ENCODE measurements at places on chromosomes 5 and 9.

GRCh38 chr5:53479590-53480415 lies 626 bp upstream of the FST start:
- DNase-seq, result no peak

GRCh38 chr5:60340326-60340725 lies 359.6 kb downstream of the DEPDC1B start:
- DNase-seq, result no peak

GRCh38 chr9:121286688-121286972 lies 18.7 kb downstream of the GSN start:
- no peak for DNase-seq

DNA sequence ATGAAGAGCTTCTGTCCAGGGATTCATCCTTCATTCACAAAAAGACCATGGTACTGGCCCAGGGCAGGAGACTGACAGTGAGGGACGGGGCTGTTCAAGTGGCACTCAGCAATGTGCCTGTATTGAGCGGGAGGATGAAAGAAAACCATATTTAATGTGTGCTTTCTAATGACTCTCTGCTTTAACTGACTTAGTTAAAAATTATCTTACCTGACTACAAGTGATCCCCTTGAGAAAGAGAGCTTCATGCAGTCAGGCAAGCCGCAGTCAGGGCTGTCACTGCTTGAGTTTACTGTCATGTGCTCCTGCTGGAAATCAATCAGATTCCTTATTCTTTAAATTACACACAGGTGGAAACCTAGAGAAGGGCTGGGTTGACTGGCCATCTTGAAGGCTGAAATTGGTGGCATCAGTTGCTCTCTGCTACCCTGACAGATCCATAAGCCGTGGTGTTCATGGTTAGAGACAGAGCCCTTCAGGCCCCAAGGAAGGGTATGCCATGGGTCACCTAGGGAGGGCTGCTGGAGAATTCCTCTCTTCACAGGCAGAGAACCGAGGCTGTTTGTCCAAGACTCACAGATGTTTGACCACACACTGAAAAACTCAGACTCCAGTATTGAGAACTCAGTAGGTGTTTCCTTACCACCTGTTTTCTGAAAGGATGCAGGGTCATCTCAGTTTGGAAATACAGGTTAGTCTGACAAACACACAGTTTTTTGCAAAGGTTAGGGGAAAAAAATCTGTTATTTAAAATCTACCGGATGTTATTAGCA lies 70.9 kb downstream of the TRIO start:
- DNase-seq, result no peak

GRCh38 chr9:71916834-71917534 lies 5.5 kb downstream of the C9orf85 start:
- no peak for DNase-seq

- DNase-seq, result peak; percentile 27
Measured at GRCh38 chr5:176365351-176366231, at the start of gene ARL10. TSS of gene ARL10 (plus strand) at chr5:176365487. CDS start at chr5:176365564, 77 bp downstream.

- no peak for DNase-seq
Measured at GRCh38 chr9:34689116-34689470, 2.0 kb downstream of the CCL19 start.

DNA sequence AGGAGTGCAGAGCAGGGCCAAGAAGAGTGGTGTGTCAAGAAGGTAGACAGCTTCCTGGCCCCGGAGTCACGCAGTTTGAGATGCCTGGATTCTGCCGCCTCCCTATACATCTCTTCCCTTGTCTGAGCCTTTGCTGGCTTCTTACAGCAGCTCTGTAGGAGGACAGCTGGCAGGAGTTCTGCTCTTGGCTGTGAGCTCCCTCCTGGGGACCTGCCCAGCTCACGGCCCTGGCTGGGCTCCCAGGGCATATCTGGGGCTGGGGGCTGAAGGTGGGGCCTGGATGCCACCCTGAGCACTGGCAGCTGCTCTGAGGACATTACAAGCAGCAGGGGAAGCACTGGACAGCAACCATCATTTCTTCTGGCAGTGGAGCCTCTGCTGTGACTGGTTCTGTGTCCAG lies 786 bp upstream of the TSSK1B start:
- no peak for DNase-seq

DNA sequence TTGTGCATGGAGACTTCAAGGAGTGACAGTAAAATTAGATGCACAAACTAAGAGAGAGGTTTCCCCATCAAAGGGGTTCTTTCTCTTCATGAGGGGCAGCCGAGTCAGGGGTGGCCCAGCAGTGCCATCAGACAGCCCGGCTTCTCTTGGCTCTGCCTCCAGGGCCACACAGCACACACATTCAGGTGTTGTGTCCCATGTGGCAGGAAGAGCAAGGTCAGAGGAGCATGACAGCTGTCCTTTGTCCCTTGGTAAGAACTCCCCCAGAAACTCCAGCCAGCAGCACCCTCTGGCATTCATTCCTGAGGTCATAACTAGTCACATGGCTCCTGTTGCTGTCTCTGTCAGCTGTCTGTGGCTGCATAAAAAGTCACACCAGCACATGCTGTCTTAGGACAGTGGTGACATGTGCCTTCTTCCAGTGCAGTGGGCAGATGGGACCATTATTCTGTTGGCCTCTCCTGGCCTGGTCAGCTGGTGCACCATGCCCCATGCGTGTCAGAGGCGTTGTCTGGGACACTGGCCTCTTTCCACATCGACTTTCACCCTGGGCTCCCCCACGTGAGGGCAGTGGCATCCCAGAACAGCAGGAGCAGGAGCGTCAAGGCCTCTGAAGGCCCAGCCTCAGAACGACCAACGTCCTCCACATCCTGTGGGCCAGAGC lies 78.4 kb upstream of the OTULINL start:
- no peak for DNase-seq

GRCh38 chr5:135880278-135880677 lies 15.4 kb downstream of the IL9 start:
- no peak for DNase-seq

GRCh38 chr5:91125916-91126315 lies 257.2 kb downstream of the ARRDC3 start:
- no peak for DNase-seq

- DNase-seq, result no peak
Measured at GRCh38 chr5:145947581-145947980, 11.2 kb downstream of the SH3RF2 start.

- no peak for DNase-seq
Measured at GRCh38 chr5:115939059-115939458, 23.2 kb upstream of the LVRN start.

- DNase-seq, result no peak
Measured at GRCh38 chr5:62547945-62548630, 30.5 kb upstream of the LRRC70 start.

GRCh38 chr5:127055880-127056653 lies 17.2 kb downstream of the C5orf63 start:
- no peak for DNase-seq

DNA sequence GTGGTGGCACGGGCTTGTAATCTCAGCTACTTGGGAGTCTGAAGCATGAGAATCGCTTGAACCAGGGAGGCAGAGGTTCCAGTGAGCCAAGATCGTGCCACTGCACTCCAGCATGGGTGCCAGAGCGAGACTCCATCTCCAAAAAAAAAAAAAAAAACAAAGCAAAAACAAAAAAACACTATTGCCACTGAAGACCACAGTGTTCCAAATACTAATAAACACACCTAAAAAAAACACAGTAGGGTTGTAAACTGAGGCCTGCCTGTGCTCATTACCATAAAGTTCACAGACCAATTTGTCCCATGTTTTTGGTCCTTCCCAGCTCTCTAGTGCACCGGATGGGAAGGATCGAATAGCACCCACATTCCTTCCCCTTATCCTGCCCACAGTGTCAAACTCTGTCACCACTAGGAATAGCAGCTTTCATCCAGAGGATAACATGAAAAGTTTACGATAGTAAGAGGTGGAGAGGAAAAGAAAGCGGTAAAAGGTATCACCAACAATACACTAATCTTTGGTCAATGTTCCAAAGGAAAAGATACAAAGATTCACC lies 49.2 kb downstream of the MYO10 start:
- DNase-seq, result no peak

- DNase-seq, result peak; percentile 0
Measured at GRCh38 chr9:111896942-111897600, 457 bp downstream of the UGCG start.

- no peak for DNase-seq
Measured at GRCh38 chr5:98308960-98309359, 464.5 kb upstream of the RGMB start.

DNA sequence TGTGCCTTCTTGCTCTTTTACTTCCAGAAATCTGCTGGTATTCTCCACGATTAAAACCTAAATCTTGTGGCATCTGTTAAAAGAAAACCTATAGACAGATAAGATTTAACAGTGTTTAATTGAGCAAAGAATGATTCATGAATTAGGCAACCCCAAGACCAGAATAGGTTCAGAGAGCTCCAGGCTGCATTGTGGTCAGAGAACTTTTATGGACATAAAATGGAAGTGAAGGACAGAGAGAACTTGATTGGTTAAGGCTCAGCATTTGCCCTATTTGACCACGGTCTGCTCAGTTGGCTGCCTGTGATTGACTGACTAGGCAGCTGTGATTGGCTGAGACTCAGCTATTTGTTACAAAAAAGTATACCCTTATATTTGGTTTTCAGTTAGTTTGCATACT lies 10.4 kb upstream of the SLC36A2 start:
- no peak for DNase-seq

DNA sequence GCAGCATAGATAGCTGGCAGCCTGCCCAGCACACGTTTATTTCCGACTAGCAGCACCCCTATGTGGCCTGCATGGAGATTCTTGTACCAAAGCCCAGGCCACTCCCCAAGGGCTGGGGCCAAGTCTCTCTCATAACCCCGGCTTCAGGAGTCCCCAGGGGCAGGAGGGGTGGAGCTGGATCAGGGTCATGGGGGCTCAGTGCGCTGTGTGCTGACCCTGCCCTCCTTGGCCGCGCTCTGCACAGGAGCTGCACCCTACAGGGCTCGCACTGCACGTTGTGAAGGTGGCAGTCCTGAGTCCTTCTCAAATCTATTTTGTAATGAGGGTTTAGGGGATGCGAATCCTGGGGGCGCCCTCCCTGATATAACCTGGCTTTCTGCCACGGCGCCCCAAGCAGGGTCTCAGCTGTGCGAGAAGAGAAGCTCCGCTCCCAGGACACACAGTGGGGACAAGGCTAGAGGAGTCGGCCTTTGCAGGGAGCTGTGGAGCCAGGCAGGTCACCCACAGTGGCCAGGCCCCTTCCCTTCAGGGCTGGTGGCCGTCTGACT lies 28.6 kb downstream of the NKD2 start:
- DNase-seq, result no peak

- DNase-seq, result no peak
Measured at GRCh38 chr5:370959-371810, 49.7 kb downstream of the AHRR start.

DNA sequence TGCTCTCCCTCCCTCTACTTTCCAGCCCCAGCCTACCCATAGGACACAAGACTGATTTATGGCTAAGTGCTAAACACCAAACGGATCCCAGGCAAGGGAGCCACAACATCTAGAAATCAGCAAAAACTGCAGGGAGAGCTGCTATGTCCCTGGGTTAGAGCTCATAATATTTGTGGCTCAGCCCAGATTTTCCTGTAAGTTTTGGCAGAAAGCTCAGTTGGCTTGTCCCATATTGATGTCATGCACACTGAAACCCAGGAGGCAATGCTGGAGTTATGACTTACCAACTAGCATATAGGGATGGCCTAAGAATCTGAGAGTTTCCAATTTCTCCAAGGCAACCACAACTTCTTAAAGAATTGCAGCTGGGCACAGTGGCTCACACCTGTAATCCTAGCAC lies 44.7 kb upstream of the MYOT start:
- no peak for DNase-seq

DNA sequence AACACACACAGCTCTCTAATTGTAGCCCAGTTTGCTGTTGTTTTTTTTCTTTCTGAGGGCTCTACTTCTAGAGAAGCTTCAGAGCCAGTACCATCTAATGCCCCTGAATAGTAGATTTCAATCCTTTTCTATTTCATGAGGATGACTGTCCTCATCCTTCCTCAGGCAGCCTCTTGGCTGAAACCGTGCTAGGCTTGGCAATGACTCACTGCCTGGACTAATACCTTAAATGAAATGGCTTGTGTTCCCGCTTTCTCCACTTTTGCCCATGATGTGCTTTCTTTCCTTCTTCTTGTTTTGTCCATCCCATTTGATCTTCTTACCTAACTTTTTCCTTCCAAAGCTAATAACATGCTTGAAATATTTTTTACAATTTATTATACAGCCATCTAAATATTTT lies 80.1 kb downstream of the ITGA1 start:
- no peak for DNase-seq

DNA sequence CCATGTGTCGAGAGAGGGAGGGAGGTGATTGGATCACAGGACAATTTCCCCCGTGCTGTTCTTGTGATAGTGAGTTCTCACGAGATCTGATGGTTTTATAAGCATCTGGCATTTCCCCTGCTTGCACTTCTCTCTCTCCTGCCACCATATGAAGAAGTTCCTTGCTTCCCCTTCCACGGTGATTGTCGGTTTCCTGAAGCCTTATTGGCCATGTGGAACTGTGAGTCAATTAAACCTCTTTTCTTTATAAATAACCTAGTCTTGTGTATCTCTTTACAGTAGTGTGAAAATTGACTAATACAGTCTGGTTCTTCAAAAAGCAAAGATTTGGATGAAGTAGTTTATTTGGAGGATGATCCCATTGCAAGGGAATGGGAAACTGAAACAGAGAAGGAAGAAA lies 11.3 kb upstream of the MIER3 start:
- DNase-seq, result no peak

- no peak for DNase-seq
Measured at GRCh38 chr9:123615381-123615780, 259.4 kb downstream of the CRB2 start.

GRCh38 chr5:39599721-39600431 lies 175.1 kb upstream of the DAB2 start:
- no peak for DNase-seq

GRCh38 chr5:42767491-42768105 lies 11.0 kb downstream of the CCDC152 start:
- DNase-seq, result no peak

DNA sequence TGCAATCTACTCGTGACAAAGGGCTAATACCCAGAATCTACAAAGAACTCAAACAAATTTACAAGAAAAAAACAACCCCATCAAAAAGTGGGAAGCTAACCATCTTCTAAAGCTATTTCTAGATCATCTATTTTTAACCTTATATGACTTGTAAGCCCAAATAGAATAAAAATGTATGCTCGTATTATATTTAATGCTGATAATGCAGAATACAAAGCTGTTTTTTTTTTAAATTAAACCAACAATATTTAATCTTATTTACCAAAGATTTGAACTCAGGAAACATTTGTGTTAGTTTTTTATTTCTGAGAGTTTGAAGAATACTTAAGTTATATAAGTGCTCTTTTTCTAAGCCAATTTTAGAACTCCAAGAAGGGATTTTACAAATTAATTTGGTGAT lies 652.1 kb downstream of the LRRC70 start:
- no peak for DNase-seq
